ENCODE measurements at places on chromosomes 12 and 14.
A peak's percentile ranks its signal among the peaks of the same experiment; 100 is the strongest.

DNA sequence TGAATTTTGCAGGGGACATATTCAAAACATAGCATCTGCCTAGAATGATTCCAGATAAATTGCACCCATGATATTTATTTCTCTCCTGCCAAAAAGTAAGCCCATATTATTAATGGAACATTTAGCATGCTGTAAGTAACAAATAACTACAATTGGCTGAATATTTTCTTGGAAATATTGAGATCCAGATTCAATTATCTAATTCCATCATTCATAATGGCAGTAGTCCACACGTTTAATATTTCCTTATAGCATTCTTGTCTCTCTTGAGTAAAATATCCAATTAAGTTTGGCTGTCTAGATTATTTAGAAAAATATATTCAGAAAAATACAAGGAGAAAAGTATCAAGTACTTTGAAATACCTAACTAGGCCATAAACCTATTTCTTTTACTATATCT lies 157.5 kb downstream of the FLRT2 start:
- no peak for DNase-seq

DNA sequence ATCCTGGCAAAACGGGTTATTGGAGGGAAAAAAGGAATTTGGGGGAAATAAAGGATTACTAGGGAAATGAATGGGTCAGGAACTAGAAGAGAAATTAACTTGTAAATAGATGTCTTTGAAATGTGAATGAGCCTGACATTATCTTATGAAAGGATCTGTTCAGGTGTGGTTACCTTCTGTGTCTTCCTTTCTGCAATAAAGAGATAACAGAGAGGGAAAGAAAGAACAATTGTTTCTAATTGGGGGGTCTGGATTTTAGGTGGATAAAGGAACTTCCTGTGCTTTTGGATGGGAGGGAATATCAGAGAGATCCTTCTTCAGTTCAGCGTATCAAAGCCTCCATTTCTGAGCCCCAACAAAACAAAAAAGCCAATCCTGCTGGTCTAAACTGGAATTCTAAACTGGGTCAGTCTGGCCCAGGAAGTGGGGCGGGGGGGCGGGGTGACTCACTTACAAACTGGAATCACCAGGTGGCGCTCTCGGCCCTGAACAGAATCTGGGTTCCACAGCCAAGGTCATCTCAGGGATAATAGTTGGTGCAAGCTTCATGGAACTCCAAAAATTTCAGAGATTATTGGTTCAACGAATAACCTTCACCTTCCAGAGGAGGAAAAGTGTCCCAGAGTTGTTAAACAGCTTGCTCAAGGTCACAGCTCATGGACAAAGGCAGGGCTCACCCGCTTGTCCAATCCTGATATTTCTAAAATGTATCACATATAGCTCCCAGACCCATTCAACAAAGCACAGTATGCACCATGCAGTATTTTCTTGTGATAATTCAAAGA lies 15.2 kb upstream of the PEBP1 start:
- DNase-seq, result peak; percentile 74

DNA sequence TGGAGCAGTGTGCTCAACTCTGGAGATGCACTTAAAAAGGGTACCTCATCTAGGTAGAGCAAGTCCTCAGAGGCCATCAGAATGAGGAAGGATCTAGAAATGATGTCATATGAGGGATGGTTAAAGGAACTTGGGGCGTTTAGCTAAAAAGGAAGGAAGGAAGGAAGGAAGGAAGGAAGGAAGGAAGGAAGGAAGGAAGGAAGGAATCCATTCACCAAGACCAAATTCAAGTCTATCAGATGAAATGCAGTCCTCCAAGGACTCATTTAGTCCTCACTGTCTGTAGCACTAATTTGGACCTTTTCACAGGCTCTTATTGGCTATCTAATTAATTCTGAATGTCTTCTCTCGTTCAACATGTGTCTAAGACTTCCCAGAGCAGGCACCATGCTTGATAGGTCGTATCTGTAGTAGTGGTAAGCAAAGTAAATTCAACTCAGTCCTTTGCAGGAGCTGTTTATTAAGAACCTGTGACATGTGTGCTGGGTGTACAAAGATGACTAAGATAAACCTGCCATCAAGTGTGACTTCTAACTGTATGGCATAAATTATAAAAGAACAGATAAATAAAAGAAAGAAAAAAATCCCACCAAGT lies 63.5 kb downstream of the LLPH start:
- no peak for DNase-seq

DNA sequence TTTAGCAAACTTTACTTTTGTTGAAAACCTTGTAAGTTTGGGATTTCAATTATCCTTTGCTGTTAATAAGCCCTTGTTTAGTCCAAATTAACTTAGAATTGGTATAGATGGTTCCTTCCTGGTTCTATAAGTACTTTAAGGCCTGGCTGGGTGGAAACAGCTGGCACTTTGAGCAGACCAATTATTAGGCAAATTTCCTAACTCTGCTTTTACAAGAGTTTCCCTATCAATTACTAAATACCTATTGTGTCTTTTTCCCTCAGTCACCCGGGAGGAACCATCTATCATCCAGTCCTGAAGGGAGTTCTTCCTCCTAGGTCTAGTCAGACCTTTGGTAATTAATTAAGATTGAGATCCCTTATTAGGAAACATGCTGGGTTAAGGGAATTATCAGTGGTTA lies 138.0 kb downstream of the SLC38A6 start:
- no peak for DNase-seq

DNA sequence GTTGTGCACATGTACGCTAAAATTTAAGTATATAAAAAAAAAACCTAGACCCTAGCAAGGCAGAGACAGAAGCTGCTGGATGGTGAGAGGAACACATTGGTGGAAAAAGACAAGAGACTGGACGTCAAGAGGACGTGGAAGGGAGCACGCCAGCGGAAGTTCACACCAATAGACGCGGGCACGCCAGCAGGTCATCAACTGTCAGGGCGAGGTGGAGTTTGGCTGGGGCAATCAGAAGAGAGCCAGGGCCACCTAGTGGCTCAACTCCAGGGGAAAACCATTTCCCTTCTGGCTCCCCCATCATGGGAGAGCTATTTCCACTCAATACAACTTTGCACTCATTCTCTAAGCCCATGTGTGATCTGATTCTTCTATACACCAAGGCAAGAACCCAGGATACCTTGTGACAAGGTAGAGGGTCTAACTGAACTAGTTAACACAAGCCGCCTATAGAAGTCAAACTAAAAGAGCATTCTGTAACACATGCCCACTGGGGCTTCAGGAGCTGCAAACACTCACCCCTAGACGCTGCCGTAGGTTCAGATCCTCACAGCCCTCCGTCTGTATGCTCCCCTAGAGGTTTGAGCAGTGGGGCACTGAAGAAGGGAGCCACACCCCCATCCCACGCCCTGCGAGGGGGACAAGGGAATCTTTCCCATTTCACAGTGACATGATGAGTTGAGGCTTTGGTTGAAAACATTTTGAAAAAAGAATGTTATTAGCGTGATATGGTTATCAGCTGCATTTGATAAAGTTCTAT lies 702.7 kb downstream of the TMTC2 start:
- DNase-seq, result no peak

GRCh38 chr12:2586156-2587038 lies 208.4 kb upstream of the FKBP4 start:
- no peak for DNase-seq

GRCh38 chr12:104653730-104654664 lies 197.2 kb downstream of the CHST11 start:
- DNase-seq, result peak; percentile 26

DNA sequence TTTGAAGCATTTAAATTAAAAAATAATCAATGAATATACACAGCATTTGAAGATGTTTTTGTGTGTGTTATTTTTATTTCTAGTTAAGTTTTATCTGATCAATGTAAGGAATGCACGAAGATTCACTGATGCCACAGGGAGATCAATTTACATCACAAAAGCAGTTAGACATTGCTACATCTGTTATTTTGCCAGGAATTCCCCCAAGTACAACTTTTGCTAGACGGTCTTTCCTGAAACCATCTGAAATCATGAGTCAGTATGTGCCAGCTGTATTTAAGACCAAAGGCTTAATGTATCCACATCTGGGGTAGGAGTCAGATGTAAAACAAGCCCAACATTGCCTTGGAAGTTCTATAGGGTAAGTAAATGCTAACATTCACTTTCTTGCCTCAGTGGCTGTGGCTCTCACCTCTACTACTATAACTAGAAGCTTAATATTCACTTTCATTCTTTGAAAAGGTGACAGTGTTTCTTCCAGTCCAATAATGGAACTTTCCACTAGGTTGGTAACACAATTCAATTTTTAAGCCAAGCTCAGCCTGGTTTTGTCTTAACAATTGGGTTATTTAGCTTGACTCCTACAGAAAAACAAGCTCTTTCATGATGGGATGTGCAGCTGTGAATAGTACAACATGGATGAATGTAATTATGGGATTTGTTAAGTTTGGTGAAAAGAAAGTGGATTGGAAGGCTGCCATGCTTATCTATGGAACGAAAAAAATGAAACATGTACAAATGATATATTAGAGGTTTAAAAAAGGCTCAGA lies 385.4 kb upstream of the TMEM132C start:
- no peak for DNase-seq

- no peak for DNase-seq
Observed at GRCh38 chr12:59173695-59174094, 253.4 kb upstream of the LRIG3 start.

GRCh38 chr12:93857991-93858447 lies 180.8 kb downstream of the CRADD start:
- no peak for DNase-seq

DNA sequence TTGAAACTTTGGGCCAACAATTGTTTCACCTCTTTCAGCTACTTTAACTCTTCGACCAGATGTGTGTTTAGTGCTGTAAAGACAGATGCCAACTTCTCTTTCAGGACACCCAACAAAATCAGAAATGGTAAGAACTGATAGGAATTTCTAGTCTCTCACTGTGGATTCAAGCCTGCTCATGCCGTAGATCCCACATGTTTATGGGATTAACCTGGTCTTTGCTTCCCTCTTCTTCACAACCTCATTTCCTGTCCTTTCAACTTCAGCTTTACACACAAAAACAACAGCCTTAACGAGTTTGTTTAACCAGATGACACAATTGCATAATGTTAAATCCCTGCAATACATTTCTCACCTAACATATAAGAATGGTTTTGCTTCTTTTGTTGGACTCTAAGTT lies 1031.9 kb upstream of the LRFN5 start:
- no peak for DNase-seq

DNA sequence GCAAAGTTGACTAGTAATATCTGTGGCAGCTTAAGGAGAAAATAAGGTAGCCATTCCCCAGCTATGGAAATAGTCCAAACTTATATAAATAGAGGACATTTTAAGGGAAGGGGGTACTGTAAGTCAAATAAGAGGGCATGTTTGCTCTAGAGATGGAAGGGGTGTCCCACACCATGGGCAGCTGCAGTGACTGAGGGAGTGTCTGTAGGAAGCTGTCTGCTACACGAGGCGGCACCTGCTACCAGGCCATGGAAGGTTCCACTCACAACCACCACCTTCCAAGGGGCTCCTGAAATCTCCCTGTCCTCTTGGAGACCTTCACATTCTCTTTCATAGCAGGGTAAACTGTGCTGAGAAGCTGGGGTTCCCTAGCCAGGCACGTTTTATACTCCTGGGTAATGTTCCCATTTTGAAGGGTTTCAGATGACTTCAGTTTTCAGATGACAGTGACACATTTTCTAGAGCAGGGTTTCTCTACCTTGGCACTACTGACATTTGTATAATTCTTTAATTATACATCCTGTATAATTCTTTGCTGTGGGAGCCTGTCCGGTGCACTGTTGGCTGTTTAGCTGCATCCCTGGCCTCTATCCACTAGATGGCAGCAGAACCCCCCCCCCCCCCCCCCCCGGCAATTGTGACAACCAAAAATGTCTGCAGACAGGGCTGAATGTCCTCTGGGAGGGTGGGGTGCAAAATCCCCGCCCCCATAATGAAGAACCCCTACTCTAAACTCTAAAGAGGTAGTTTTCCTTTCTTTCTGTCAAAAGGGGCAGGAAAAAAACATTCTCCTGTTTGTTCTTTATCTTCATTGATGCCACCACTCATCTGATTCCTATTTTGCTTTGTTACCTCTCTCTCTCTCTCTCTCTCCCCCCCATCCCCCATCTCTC lies 11.6 kb upstream of the SMCO2 start:
- DNase-seq, result peak; percentile 18

- no peak for DNase-seq
Observed at GRCh38 chr12:92675092-92675865, 27.5 kb upstream of the PLEKHG7 start.

DNA sequence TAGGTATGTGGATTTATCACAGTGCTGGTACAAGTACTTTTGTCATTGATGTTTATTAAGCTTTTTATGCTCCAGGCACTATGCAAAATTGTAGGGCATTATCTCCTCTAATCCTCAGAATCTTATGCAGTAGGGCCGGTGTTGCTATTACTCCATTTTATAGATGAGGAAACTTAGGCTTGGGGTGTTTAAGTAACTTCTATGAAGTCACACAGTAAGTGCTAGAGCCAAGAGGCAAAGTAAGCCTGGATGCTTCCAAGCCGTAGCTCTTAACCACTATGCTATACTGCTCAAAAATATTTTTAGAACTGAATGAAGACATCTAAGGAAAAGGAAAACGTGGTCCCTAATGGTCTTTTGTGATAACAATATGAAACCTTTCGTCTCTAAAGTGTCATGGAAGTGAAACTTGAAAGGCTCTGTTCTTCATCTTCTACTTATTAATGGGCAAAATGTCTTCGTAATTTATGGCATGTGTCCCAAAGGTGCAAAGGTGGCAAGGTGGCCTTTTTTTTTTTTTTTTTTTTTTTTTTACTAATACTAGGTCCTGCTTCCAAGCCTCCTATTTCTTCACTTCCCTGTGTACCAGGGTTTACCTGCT lies 85.2 kb downstream of the ETV6 start:
- DNase-seq, result no peak

DNA sequence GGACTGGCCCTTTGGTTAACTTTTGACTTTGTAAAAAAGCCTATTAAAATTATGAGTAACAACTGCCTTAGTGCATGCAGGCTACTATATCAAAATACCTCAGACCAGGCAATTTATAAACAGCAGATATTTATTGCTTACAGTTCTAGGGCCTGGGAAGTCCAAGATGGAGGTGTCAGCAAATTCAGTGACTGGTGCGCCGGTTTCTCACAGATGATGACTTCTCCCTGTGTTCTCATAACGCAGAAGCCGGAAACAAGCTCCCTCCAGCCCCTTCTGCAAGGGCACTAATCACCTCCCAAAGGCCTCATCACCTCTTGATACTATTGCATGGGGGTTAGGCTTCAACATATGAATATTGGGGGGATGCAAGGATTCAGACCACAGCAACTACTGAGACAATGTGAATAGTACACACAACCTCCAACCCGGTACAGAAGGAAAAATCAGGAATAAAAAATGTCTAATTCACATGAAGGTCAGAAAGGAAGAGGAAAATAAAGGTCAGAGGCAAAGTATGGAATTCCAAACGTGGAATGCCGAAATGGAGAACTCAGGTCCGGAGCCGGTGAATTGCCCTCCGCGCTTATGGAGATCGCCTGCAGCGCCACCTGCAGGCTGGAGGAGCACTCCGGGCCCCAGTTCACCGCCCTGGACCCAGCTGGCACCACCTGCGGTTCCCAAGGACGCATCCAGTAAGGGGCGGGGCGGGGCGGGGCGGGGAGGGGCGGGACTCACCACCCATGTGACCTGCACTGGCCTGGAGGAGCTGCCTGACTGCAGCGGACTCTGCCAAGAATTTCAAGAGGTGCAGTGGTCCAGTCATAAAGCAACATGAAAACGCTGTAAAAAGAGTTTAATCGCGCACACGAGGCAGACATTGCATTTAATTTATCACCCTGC lies 203.4 kb downstream of the KIF26A start:
- DNase-seq, result peak; percentile 54
